ENCODE measurements at places on chromosomes 11 and 22. TPM values are rescaled to one million over a fixed set of nuclear protein-coding genes. Genes with fewer than 3 reads are reported as not detected.

GRCh38 chr11:81444297-81444696 lies 1289.4 kb downstream of the FAM181B start:
- no peaks in the 10 kb centered on the region for H3K27me3 ChIP-seq
- no peak for DNase-seq
- H3K36me3 ChIP-seq, result no peaks in the 10 kb centered on the region
- H3K4me3 ChIP-seq, result no peak overlapping the region
- H3K27ac ChIP-seq, result no peak overlapping the region

- no peak for DNase-seq
- no peaks in the 10 kb centered on the region for H3K27me3 ChIP-seq
- no peaks in the 10 kb centered on the region for H3K4me1 ChIP-seq
- H3K36me3 ChIP-seq, result no peaks in the 10 kb centered on the region
- H3K4me3 ChIP-seq, result no peak overlapping the region
Observed at GRCh38 chr11:29029452-29029851, 921.3 kb downstream of the METTL15 start.

DNA sequence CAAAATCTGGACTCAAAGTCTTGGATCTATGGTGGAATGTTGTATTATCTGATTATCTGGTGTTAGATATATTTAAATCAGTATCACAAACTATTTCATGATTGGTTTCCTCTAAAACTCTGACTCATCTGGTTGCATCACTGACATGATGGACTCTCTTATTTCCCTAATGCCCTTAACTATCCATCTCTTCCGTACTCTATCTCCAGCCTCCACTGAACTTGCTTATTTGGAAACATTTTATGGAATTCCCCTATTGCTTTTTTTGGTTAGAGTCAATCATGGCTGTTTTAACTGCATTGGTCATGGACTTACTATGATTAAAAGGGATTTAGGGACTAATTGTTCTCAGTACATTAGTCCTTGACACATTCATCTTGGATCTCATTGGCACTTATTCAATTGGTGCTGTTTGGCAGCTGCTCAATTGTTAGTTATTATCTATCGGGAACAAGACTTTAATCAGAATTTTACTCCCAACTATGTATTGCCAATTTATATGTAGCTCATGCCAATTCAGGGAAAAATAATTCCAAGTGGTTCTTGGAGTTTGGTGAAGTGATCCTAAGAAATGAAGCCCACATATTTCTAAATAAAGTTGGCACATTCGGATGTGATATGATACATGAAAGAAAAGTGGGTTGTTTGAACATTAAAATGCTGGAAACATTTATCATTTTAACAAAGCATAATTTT lies 942.0 kb upstream of the CCDC90B start:
- H3K4me1 ChIP-seq, result no peaks in the 10 kb centered on the region
- H3K27ac ChIP-seq, result no peak overlapping the region
- DNase-seq, result no peak
- no peak overlapping the region for H3K4me3 ChIP-seq

- no peak overlapping the region for H3K4me3 ChIP-seq
- no peak overlapping the region for H3K27ac ChIP-seq
- peaks cover 52% of the 10 kb centered on the region for H3K4me1 ChIP-seq
Observed at GRCh38 chr22:37303821-37304274, 21.5 kb downstream of the CYTH4 start.

DNA sequence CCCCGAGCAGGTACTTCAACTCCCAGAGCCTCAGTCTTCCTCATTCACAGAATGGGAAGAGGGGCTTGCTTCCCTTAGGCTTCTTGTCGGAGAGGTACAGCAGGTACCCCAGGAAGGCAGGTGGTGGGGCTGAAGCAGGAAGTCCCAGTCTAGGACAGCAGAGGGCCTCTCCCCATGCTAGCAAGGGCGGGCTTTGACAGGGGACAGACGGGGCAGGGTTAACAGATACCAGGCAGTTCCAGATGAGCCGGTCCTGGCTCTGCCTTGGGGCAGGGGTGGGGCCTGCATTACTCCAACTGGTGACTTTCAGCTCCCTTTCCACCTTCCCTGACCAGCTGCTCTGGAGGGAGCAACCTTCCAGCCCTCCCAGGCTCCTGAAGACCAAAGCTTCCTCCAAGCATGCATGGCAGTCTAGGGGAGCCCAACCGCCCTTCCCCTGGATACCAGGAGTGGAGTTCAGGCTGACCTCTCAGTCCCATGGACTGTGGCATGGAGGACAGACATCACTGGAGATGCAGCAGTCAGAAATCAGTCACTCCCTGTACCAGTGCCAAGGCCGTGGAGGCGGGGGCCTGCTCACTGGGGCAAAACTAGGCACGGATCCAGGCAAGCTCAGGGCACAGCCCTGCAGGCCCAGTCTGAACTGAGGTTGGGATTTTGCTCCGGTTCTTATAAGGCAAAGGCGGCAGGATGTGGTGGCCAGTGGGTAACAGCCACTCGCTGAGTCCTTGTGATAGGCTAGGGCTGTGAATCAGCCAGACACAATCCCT lies 60.5 kb downstream of the NAT10 start:
- H3K27ac ChIP-seq, result peak overlapping the region; percentile 26
- H3K27me3 ChIP-seq, result no peaks in the 10 kb centered on the region
- no peaks in the 10 kb centered on the region for H3K36me3 ChIP-seq
- no peak overlapping the region for H3K4me3 ChIP-seq
- peak; percentile 84 for DNase-seq

- no peaks in the 10 kb centered on the region for H3K4me1 ChIP-seq
- H3K27me3 ChIP-seq, result peaks cover 6% of the 10 kb centered on the region
- DNase-seq, result peak; percentile 45
- no peak overlapping the region for H3K27ac ChIP-seq
Observed at GRCh38 chr11:93655581-93656255, 5.8 kb upstream of the CEP295 start.

DNA sequence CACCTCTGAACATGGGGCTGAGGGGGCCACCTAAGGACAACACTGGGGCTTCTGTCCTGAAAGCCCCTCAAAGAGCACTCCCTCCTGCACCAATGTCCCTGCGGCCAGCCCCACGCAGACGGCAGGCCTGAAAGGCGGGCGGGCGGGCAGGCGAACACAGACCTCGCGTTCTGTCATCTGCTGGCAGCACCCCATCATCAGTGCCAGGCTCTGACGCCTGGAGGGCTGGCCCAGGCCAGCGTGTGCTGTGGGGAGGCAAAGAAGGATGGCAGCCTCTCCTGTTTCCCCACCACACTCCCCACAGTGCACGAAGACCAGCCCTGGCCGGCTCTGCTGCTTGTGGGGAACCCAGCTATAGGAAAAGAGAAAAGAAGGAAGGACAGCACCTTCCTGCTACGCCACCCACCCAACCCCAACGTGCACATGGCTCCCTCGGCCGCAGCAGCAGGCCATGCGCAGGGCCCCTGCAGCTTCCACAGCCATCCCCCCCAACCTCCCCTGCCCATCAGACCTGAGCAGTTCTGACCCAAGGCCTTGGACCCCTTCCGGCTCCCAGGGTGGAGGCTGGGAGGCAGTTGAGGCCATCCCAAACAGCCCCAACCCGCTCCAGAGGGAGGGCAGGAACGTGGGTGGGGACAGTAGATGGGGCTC lies 3.5 kb downstream of the SBF1 start:
- H3K27me3 ChIP-seq, result no peaks in the 10 kb centered on the region
- H3K4me3 ChIP-seq, result no peak overlapping the region
- peak overlapping the region; percentile 44 for H3K27ac ChIP-seq
- H3K36me3 ChIP-seq, result peaks cover 10% of the 10 kb centered on the region
- DNase-seq, result no peak
- H3K4me1 ChIP-seq, result peaks cover 60% of the 10 kb centered on the region

DNA sequence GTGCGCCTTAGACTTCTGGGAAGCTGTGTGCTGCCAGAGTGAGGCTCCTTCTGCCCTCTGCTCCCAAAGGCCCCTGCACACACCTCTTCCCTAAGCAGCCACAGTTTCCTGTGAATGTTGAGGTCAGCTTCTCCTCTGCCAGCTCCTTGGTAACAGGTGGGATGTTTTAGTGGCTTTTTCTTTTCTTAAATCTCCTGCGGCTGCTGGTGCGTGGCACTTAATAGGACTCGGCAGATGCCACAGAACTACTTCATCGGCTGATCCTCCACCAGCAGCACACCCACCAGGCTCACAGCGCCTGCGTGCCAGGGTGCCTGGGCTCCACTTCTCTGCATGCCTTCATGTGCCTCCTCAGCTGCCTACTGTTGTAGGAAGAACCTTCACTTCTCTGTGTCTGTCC lies 87.8 kb downstream of the RCN1 start:
- no peaks in the 10 kb centered on the region for H3K36me3 ChIP-seq
- H3K27ac ChIP-seq, result no peak overlapping the region
- no peak overlapping the region for H3K4me3 ChIP-seq
- no peaks in the 10 kb centered on the region for H3K4me1 ChIP-seq
- peaks cover 22% of the 10 kb centered on the region for H3K27me3 ChIP-seq

DNA sequence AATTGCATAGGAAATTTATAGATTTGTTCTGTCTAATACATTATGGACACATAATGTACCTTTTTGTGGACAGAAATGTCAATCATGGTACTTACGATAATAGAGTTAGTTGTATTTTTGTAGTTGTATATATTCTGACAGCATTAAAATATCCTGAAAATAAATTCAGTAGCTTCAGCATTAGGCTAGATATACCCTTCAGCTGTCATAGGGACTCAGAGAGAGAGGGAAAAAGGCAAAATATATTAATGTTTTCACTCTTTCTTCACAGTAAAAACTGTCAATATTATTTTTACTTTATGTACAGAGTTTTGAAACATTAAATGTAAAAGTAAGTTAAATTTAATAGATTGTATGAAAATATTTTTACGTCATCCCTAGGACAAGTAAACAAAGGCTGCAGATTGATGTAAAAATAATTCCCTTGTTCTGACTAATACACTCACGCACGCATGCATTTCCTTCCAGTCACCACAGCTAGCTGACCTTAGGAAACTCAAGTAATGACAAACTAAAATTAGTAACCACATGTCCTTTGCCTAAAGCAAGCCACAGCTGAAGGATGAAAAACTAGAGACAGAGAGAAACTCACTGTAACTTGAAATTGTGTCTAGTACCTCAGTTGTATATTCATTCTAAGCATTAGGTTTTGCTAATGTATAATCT lies 104.7 kb upstream of the CARD18 start:
- DNase-seq, result peak; percentile 78
- H3K27ac ChIP-seq, result peak overlapping the region; percentile 42
- H3K36me3 ChIP-seq, result no peaks in the 10 kb centered on the region
- H3K27me3 ChIP-seq, result no peaks in the 10 kb centered on the region
- no peak overlapping the region for H3K4me3 ChIP-seq
- H3K4me1 ChIP-seq, result peaks cover 16% of the 10 kb centered on the region

DNA sequence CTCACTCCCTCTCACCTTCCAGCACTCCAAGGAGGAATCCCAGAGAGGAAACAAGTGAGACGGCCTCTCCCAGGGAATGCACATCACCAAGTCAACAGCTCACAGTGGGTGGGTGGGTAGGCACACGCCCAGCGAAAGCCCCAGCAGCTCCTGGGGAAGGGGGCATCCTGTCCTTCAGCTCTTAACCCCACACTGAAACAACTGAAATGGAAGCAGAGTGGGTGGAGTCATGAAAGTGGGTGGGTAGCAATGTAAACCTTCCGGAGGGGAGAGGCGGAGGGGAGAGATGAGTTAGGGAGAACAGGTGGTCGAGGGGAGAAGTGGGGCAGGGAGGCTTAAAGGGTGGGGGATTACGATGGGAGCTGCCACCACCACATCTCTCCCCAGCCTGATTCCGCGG lies 5.4 kb downstream of the MCHR1 start:
- no peak overlapping the region for H3K4me3 ChIP-seq
- no peaks in the 10 kb centered on the region for H3K36me3 ChIP-seq
- H3K27ac ChIP-seq, result no peak overlapping the region

GRCh38 chr11:71562120-71562519 lies 3.2 kb upstream of the KRTAP5-10 start:
- H3K27me3 ChIP-seq, result peaks cover 20% of the 10 kb centered on the region
- no peak overlapping the region for H3K27ac ChIP-seq
- H3K4me1 ChIP-seq, result peaks cover 7% of the 10 kb centered on the region
- no peaks in the 10 kb centered on the region for H3K36me3 ChIP-seq
- no peak for DNase-seq

DNA sequence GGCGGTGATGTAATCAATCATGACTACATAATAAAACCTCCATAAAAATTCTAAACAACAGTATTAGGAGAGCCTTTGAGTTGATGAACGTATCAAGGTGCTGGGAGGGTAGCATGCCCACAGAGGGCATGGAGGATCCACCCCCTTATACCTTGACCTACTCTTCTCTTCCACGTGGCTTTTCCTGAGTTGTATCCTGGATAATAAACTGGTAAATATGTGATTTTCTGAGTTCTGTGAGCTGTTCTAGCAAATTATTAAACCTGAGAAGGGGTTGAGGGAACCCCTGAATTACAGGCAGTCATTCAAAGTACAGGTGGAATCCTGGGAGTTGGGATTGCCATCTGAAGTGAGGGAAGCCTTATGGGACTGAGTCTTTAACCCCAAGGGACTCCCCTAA lies 446.9 kb downstream of the DYNC2H1 start:
- H3K36me3 ChIP-seq, result no peaks in the 10 kb centered on the region
- H3K4me1 ChIP-seq, result no peaks in the 10 kb centered on the region
- no peak for DNase-seq
- no peak overlapping the region for H3K27ac ChIP-seq
- no peak overlapping the region for H3K4me3 ChIP-seq

- no peaks in the 10 kb centered on the region for H3K36me3 ChIP-seq
- no peaks in the 10 kb centered on the region for H3K27me3 ChIP-seq
- no peak overlapping the region for H3K27ac ChIP-seq
- no peak overlapping the region for H3K4me3 ChIP-seq
- peaks cover 7% of the 10 kb centered on the region for H3K4me1 ChIP-seq
Observed at GRCh38 chr11:70025308-70025707, 52.8 kb upstream of the ANO1 start.

DNA sequence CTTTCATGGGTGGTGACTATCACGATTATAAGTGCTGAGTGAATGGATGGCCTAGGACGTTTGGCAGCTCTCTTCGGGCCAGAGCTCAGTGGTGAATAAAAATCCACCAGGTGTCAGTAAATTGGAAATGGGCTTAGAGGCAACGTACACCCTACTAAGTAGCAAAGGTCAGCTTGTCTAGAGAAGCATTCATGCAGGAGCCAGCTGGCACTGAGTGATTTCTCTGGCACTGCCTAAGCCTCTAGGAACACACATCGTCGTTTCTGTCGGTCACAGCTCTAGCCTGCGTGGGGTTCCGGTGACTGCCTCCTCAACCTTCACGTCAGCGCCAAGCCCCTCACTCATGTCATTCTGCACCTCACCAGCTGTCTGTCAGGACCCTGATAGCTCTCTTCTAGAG lies 192.4 kb upstream of the NTM start:
- no peaks in the 10 kb centered on the region for H3K4me1 ChIP-seq
- no peak for DNase-seq
- H3K4me3 ChIP-seq, result no peak overlapping the region
- H3K27ac ChIP-seq, result no peak overlapping the region
- H3K27me3 ChIP-seq, result peaks cover 70% of the 10 kb centered on the region
- no peaks in the 10 kb centered on the region for H3K36me3 ChIP-seq

Gene CRYBB2
- 1.0 TPM for total RNA-seq

Gene NRGN
- 6.8 TPM for total RNA-seq

Gene NPAS4
- not detected for total RNA-seq

Gene SHANK2
- 50.5 TPM for total RNA-seq

Gene CCS
- total RNA-seq, result 47.2 TPM

Gene MEI1
- total RNA-seq, result 0.55 TPM
